ENCODE measurements at places on chromosomes 2 and 18. TPM values are rescaled to one million over a fixed set of nuclear protein-coding genes. Genes with fewer than 3 reads are reported as not detected.
A peak's percentile ranks its signal among the peaks of the same experiment; 100 is the strongest.

FAM237A gene
- not detected for total RNA-seq

C2orf15 gene
- not detected for total RNA-seq

IGFBP5 gene
- not detected for total RNA-seq

SCLY gene
- total RNA-seq = 42.8 TPM

MAPK4 gene
- not detected for total RNA-seq

FAM228A gene
- 0.18 TPM for total RNA-seq

DCDC2C gene
- not detected for total RNA-seq

- DNase-seq = peak; percentile 5
Observed at GRCh38 chr18:33875029-33875565, 297.1 kb downstream of the ASXL3 start.

DNA sequence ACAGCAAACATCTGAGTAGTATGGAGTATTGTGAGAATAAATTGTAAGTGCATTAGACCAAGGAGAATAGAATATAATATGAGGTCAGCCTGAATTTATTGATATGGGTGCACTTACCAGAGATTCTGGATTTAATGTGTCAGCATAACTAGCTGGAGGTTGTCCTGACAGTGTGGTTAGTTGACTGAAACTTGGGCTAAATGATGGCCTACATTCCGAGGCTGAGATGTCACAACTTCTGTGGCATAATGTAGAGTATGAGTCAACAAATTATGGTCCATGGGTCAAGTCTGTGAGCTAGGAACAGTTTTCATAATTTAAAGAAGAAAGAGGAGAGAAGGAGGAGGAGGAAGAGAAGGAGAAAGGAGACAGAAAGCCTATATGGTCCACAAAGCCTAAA is 127.6 kb downstream of the QPCT start:
- no peak for DNase-seq

DNA sequence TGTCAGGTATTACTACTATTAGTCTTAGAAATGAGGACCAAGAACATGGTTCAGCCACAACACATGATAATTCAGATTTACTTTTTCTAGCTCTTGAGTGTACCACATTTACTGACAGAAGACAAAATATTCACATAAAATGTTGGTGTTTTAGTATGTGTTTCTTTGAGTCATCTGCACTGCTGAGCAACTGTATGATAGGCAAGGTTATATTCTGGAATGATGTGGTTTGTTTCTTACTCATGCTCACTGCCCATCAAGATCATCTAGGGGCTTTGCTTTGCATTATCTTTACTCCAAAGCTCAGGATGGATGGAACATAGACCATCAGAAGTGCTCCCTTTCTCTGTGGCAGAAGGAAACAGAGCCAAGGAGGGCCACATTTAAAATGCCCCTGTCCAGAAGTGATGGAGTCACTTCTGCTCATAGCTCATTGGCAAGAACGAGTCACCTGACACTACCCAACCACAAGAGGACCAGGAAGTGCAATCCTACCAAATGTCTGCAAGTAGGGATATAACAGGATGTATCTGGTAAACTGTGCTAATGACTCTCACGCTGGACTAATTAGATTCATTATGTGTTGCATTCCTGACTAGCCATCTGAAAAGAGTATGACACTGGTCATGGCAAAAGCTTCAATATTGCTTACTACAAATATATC is 81.5 kb downstream of the DIS3L2 start:
- no peak for DNase-seq

- DNase-seq = no peak
Observed at GRCh38 chr2:187586011-187586641, 31.9 kb upstream of the TFPI start.

DNA sequence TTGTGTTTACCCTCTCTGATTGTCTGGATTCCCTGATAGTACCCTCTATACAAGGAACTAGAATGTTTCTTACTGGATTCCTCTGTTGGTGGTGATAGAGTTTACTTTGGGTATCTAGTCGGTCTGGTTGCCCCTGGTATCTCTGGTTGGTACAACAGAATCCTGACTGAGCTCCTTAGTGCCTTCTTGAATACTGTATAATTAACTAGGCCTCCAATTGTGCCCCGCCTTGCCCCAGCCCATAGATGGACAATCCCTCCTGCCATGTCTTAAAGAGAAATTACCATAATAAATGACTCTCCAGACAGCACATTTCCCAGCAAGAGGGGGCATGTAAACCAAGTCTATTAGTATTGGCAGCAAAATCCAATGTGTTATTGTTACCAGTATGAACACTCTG is 2.3 kb downstream of the SCN1A start:
- peak; percentile 45 for DNase-seq

DNA sequence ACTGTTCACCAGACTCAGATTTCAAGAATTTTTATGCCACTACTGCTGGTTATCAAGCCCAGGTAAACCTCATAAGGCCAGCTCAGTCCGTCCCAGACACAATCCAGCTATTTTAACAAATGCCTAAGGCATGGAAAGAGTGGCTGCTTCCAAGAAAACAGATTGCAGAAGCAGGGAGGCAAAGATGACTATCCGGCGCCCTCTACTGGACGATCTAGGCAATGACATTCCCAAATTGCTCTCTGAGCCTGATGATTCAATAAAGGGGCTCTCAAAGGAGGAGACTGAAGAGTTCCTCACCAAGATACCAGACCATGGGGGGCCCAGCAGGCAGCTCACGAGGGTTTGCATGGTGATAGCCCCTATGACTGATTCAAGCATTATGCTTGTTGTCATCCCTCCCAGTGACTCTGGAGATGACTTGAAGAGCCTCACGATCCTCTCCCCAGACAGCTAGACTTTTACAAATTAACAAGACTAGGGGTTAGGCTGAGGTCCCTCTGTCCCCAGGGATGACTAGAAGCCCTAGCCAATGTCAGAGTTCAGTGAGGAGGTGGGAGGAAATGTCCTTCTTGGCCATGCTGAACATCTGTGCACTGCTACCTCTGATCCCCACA is 25.0 kb downstream of the SERPINB8 start:
- DNase-seq = peak; percentile 63

DNA sequence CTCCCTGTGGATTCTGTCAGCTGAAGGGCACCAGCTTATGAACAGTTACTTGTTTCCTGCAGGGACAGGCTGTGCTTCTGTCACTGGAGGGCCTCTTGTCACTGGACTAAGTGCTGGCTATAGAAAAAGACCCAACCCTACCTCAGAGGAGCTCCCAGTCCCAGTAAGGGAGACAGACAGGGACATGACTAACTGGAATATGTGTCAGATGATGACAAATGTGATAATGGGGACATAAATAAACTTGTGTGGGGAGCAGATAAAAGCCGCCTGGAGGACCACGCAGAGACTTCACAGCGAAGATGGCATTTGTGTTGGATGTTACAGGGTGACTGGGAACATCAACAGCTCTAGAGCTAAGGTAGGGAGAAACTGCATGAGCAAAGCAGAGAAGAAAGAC is 95.0 kb downstream of the MAPRE2 start:
- no peak for DNase-seq

DNA sequence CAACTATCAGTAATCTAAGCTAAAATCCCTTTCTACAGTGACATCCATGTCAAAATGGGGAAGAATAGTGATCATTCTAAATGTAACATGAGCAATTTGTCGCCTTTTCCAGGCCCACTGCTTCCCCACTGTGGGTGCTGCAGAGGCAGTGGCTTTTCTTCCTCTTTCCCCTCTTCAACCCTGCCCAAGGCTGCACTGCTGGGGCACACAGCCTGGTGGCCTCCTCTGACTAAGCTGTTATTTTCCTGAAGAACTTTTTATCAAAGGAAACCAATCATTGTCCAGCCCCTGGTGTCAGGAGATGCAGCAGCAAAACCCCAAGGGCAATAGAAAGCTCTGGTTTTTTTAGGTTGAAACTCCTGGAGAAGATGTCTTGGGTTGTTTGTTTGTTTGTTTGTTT is 117.6 kb upstream of the KLF7 start:
- no peak for DNase-seq

- no peak for DNase-seq
Observed at GRCh38 chr18:2641638-2642037, 13.9 kb upstream of the SMCHD1 start.

DNA sequence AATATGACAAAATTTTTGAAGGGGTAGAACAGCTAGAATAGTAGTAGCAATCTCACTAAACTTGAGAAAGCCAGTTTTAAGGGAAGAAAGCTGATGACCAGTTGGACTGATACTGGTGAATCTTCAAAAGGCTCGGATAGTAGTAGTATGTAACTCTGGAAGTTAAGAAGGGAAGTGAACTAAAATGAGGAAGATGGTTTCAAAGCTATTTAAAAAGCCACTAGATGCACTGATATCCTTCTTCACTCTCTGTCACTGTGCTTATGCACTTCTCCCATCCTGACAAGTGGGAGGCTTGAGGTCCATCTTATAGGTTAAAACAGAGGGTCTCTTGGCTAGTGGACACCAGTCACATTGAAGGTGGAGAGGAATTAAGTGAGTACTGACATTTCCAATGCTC is 141.1 kb downstream of the NCOA1 start:
- no peak for DNase-seq

- DNase-seq = no peak
Observed at GRCh38 chr2:121826036-121826435, 70.6 kb downstream of the TSN start.

DNA sequence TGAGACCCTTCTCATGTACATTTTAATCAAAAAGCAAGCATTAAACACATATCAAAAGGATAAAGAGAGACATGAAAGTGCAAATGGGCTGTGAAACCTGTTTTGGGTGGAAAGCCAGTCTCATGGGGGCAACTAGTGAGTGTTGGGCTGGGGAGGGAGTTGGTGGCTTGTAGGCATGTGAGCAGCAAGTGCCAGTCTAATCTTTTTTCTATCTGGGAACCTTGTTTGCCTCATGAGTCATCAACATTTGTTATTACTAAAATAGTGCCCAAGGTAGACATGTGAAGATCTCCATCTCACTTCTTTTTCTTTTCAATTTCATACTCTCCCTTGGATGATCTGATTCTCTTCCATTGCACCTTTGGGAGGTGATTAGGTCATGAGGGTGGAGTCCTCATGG is 613.9 kb upstream of the GYPC start:
- DNase-seq = no peak

All from G401 (cell line).